ENCODE measurements at places on chromosomes 13 and 19.

- no peak for DNase-seq
These were observed 9.8 kb downstream of the BICRA start for GRCh38 chr19:47618771-47619170.

- DNase-seq: no peak
These were observed 160.3 kb downstream of the KCTD15 start for GRCh38 chr19:33956941-33957340.

DNA sequence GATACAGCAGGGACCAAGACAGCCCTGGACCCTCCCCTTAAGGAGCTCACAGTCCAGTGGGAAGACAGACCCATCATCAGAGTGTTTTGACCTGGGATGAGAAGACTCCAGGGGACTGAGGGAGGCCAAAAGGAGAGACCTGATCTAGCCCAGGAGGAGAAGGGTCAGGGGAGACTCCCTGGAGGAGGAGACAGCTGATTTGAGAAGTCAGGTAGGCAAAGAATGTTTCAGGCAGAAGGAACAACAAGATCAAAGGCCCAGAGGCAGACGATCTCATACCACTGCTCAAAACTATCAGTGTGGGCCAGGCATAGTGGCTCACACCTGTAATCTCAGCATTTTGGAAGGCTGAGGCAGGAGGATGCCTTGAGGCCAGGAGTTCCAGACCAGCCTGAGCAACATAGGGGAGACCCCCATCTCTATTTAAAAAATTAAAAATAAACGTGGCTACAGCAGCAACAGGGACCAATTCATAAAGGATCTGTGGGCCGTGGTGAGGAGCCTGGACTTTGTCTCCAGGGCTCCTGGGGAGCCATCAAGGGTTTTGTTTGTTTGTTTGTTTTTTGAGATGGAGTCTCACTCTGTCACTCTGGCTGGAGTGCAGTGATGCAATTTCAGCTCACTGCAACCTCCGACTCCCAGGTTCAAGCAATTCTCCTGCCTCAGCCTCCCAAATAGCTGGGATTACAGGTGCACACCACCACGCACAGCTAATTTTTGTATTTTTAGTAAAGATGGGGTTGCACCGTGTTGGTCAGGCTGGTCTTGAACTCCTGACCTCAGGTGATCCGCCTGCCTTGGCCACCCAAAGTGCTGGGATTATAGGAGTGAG lies 2.2 kb upstream of the COX6B1 start:
- no peak for DNase-seq

GRCh38 chr19:12723641-12724426 lies at the start of gene TNPO2:
Gene TNPO2, minus strand, starts transcription at chr19:12723932. Its CDS starts 2,955 bp downstream, at chr19:12720977.
- DNase-seq: peak; percentile 35

DNA sequence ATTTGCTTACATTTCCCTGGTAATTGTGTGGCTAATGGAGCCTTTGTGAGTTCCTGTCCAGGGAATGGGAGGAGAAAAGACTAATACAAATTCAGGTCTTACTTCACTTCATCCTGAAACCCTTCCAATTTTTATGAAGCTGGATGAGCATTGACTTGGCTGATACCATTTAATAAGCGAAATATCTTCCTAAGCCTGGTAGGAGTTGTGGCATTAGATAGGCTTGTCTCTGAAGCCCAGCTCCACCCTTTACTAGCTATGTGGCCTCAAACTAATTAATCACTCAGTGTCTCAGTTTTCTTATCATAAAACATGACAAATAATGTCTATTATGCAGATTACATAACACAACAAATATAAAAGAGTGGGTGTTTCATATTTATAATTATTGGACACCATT lies 106.3 kb downstream of the FGF9 start:
- no peak for DNase-seq

DNA sequence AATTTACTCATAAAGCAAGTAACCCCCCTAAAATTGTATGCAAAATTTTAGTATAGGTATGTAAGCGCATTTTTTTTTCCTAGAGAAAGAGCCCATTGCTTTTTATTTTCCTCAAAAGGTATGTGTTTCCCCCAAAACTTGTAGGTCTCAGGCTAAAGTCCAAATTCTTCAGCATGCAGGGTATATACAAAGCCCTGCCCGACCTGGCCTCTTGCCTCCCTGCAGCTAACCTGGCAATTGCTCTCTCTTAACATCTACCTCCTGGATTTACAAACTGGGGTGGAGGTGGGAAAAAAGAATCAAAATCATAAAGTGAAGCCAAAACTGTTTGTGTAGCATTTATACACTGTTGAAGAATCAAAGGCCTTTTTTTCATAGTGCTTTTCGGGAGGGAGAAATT lies 107.8 kb downstream of the KCNRG start:
- DNase-seq: no peak

DNA sequence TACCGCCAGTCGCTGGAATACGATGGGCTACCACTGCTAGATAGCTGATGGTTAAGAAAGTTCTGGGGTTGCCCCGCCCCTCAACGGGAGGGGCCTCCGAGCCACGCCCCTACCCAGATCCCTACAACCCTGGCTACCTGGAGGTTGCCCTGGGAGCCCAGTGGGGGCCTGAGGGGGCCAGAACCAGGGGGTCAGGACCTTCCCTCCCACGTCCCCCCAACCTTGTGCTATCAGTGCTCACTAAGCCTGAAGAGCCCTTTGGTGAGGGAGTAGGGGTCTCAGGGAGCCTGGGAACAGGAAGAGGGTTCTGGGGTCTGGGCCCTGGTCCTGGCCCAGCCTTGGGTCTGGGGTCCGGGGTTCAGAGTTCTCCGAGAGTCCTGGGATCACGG lies 8.9 kb downstream of the OCEL1 start:
- no peak for DNase-seq

DNA sequence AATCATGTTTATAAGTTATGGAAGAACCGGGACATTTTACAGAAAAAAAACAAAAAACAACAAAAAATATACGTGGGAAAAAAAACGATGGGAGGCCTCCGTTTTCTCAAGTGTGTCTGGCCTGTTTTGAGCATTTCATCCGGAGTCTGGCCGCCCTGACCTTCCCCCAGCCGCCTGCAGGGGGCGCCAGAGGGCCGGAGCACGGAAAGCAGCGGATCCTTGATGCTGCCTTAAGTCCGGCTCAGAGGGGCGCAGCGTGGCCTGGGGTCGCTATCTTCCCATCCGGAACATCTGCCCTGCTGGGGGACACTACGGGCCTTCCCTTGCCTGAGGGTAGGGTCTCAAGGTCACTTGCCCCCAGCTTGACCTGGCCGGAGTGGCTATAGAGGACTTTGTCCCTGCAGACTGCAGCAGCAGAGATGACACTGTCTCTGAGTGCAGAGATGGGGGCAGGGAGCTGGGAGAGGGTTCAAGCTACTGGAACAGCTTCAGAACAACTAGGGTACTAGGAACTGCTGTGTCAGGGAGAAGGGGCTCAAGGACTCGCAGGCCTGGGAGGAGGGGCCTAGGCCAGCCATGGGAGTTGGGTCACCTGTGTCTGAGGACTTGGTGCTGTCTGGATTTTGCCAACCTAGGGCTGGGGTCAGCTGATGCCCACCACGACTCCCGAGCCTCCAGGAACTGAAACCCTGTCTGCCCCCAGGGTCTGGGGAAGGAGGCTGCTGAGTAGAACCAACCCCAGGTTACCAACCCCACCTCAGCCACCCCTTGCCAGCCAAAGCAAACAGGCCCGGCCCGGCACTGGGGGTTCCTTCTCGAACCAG lies 1.8 kb upstream of the APOE start:
- DNase-seq: peak; percentile 72

- no peak for DNase-seq
These were observed 66.1 kb downstream of the ZNF486 start for GRCh38 chr19:20233105-20233504.

DNA sequence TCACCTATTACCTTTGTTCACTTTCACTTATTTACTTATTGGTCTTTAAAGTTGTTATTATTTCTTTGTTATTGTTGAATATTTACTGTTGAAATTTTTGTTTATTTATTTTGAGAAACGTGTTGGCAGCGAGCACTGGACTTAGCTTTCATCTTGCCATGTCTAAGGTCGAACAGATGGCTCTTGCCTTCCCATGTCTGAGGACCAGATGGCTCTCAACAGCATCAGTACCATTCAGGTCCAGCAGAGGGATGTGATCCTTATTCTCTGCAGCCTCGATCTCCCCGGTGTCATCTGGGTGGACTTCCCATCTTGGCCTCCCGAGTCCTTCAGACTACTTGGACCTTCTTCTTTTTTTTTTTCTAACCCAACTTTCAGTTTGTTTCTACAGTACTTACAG lies 1437.6 kb downstream of the UQCRFS1 start:
- DNase-seq: no peak

- no peak for DNase-seq
These were observed 57.7 kb downstream of the POLR1D start for GRCh38 chr13:27679396-27679795.

- no peak for DNase-seq
These were observed 789.8 kb upstream of the PCDH9 start for GRCh38 chr13:68019901-68020300.

DNA sequence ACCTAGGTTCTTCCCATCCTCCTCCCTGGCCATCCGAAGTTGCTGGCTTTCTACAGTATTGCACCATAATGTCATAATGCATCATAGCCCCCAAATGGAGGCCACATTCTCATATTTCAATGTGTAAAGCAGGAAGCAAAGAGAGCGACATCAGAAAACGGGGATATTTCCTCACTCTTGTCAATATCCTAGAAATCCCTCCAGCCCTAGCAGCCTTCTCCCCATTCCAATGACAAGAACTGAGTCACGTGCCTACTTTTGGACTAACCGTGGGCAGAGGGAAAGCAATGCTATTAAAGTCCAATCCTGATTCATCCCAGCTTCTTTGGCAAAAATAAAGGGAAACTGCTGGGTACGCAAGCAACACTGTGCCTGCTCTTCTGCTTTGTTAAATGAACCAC lies 4.3 kb upstream of the RAP2A start:
- no peak for DNase-seq

DNA sequence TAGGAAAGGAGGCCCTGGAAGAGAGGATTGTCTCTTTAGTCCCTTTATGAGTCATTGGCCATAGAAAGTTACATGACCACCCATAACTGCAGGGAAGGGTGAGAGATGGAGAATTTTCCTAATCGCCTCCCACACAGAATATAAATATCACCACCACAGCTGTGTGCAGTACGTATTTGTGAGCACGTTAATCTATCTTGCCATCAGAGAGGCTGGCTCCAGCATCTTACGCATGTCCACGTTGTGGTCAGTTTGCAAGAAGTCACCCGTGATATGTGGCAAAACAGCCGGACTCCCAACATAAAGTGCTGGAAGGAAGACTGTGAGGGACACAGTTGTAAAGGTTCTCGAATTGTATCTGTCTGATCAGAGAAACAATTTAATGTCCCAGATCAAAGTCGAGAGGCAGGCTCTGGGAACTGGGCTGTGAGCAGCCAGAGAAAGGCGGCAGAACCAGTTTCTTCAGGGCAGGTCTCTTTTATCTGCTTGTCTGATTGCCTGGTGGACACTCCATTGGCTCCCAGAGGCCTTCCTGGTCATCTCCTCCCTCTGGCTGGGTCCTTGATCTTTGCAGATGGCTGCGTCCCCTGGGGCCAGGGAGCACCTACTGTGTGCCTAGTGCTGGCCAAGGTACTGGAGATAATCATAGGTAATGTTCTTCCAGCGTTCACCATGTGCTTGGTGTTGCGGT lies 74.9 kb downstream of the SIPA1L3 start:
- DNase-seq: no peak

DNA sequence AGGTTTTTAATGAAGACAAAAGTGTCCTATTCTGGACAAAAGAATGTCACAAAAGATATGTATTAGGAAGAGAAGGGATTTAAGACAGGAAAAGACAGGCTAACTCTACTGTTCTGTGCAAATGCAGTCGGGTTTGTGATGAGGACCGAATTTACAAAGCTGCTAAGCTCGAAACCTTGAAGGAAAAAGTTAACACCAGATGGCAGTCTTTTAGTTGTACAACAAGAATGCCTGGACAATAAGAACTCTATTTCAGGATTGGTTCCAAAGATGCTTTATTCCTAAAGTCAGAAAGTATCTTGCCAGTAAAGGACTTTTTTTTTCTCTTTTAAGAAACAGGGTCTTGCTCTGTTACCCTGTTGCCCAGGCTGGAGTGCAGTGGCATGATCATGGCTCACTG lies 51.1 kb downstream of the HS6ST3 start:
- no peak for DNase-seq

GRCh38 chr19:55676383-55676782 lies 1.4 kb downstream of the EPN1 start:
- no peak for DNase-seq

DNA sequence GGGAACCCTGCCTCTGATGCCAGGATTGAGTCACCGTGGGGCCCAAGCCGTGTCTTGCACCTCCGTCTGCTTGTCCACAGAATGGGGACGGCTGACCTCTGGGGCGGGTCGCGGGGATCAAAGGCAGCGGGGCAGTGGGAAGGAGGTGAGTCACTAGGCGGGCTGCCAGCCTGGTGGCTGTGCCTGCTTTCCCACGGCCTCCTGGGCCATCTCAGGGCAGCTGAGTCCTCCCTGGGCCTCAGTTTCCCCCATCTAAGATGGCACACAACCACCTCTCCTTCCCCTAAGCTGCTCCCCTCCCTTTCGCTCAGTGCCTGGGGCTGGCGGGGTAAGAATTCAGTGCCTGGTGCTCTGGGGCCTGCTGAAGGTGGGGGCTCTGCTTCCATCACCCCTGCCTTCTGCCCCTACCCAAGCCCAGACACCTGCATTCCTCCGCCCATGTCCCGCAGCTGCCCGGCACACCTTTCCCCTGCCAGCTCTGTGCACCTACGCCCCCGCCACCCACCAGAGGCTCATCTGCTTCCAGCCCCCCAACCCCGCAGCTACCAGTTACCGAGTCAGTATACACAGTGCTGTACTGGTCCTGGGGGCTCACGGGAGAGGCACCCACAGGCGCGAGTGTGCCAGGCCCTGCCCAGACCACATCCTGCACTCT lies 3.5 kb downstream of the MKNK2 start:
- no peak for DNase-seq

GRCh38 chr19:2625434-2625833 lies 77.1 kb downstream of the GNG7 start:
- DNase-seq: no peak

- DNase-seq: no peak
These were observed 20.5 kb upstream of the TNFRSF19 start for GRCh38 chr13:23549724-23550123.

DNA sequence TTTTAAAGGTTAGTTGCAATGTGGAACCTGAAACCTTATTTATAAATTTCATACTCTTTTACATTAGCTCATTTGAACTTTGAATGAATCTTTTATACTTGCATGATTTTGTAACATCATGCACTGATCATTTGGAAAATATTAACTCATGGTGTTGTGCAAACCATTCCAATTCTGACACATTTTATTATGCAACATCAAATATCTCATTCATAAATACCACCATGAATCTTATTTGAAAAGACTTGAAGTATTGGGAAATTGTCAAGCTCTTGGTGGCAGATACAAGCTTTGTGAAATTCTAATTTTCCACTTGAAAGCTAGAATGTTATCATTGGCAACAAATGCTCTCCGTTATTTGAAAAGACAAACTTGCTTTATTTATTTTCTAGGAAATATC lies 379.9 kb upstream of the PCDH20 start:
- no peak for DNase-seq

DNA sequence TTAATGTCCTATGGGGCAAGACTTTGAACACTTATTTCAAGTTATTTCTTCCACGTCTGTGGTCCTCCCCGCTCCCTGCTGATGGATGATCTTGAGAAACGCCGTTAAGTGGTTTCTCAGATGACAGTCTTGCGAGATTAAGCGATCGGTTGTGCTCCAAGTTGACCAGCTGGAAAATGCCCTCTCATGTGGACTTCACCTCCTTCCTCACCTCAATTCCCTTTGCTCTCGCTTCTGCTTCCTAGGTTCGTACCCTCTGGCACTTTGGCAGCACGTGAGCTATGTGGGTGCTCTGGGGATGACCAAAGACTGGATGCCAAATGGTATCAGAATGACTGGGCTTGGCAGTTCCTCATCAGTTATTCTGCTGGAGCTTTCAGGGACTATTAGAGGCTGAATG lies 480.0 kb downstream of the ZNF536 start:
- no peak for DNase-seq

GRCh38 chr13:26964278-26965250 lies 204.0 kb upstream of the GPR12 start:
- DNase-seq: no peak

Data from activated naive CD4-positive, alpha-beta T cell (primary cell).